Muscle of leg (tissue), 16 donors: ENCODE measurements at places on chromosomes 3 and 15. TPM values are rescaled to one million over a fixed set of nuclear protein-coding genes. Genes with fewer than 3 reads are reported as not detected.

- peak; percentile 65 for DNase-seq
- H3K4me1 ChIP-seq, result peaks cover 11% of the 10 kb centered on the region
- H3K27me3 ChIP-seq, result no peaks in the 10 kb centered on the region
- H3K4me3 ChIP-seq, result no peak overlapping the region
- no peaks in the 10 kb centered on the region for H3K36me3 ChIP-seq
These were observed 43.1 kb upstream of the SLC25A36 start for GRCh38 chr3:140898340-140899180.

- H3K27me3 ChIP-seq, result no peaks in the 10 kb centered on the region
- no peaks in the 10 kb centered on the region for H3K36me3 ChIP-seq
- no peak for DNase-seq
- no peak overlapping the region for H3K27ac ChIP-seq
- H3K4me1 ChIP-seq, result no peaks in the 10 kb centered on the region
These were observed 412.7 kb upstream of the ZNF717 start for GRCh38 chr3:76198086-76198485.

DNA sequence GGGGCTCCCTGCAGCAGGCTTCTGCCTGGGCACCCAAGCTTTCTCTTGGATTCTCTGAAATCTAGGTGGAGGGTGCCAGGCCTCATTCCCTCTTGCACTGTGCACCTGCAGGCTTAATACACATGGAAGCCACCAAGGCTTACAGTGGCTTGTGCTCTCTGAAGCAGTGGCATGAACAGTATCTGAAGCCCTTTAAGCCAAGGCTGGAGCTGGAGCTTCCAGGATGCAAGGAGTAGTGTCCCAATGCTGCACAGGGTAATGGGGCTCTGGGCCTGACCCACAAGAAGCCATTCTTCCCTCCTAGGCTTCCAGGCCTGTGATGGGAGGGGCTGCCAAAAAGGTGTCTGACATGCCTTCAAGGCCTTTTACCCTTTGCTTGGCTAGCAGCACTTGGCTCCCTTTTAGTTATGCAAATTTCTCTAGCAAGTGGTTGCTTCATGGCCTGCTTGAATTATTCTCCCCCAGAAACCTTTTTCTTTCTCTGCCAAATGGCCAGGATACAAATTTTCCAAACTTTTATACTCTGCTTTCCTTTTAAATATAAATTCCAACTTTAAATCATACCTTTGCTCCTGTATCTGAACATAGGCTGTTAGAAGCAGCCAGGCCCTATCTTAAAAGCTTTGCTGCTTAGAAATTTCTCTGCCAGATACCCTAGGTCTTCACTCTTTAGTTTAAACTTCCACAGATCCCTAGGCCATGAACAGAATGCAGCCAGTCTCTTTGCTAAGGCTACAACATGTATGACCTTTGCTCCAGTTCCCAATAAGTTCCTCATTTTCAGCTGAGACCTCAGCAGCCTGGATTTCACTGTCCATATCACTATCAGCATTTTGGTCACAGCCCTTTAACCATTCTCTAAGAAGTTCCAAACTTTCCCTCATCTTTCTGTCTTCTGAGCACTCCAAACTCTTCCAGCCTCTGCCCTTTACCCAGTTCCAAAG is 201.1 kb upstream of the LRRFIP2 start:
- H3K27me3 ChIP-seq, result no peaks in the 10 kb centered on the region
- H3K36me3 ChIP-seq, result peaks cover 8% of the 10 kb centered on the region
- no peak overlapping the region for H3K4me3 ChIP-seq
- H3K4me1 ChIP-seq, result no peaks in the 10 kb centered on the region

DNA sequence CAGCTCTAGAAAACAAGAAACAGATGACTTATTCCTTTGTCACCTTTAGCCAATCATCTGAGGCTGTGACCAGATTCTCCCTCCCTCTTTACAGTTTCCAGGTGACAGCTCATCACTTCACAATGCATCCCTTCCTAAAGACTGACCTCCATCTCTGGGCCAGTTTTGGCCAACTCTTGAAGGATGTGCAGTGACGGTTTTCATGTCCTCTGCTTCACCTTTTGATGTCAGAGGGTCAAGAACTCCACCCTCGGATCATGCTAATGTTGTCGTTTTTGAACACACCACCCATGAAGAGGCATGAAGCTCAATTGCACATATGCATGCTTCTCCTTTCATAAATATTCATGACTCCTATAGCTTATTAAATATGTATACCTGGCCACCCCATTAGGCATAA is 161.2 kb upstream of the SYNPR start:
- DNase-seq, result no peak
- H3K27me3 ChIP-seq, result no peaks in the 10 kb centered on the region
- no peaks in the 10 kb centered on the region for H3K4me1 ChIP-seq
- no peak overlapping the region for H3K4me3 ChIP-seq
- no peak overlapping the region for H3K27ac ChIP-seq

- no peaks in the 10 kb centered on the region for H3K4me1 ChIP-seq
- H3K4me3 ChIP-seq, result no peak overlapping the region
- H3K27ac ChIP-seq, result no peak overlapping the region
- H3K27me3 ChIP-seq, result no peaks in the 10 kb centered on the region
- H3K36me3 ChIP-seq, result no peaks in the 10 kb centered on the region
These were observed 16.5 kb downstream of the IMPG2 start for GRCh38 chr3:101303836-101304235.

GRCh38 chr3:45641756-45642155 is 47.2 kb downstream of the LIMD1 start:
- H3K27me3 ChIP-seq, result no peaks in the 10 kb centered on the region
- H3K4me1 ChIP-seq, result peaks cover 13% of the 10 kb centered on the region
- H3K27ac ChIP-seq, result no peak overlapping the region
- H3K4me3 ChIP-seq, result no peak overlapping the region
- peaks cover 32% of the 10 kb centered on the region for H3K36me3 ChIP-seq

DNA sequence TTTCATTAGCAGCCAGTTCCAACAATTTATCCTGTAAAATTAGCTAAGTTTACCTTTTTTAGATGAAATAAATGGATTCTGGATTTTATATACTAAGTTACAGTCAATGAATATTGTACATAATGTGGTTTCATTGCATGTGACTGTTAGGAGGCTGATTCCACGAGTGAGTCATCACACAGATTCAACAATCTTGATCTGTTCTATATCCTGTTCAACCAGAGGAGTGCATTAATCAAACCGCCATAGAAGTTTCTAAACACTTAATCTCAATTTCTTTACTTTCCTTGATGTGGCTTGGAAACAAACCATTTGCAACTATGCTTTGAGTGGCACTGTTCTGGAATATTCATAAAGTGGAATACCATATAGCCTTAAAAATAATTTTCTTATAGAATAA is 15.3 kb downstream of the DNAJC13 start:
- no peaks in the 10 kb centered on the region for H3K36me3 ChIP-seq
- no peak overlapping the region for H3K27ac ChIP-seq
- H3K27me3 ChIP-seq, result no peaks in the 10 kb centered on the region
- no peaks in the 10 kb centered on the region for H3K4me1 ChIP-seq

DNA sequence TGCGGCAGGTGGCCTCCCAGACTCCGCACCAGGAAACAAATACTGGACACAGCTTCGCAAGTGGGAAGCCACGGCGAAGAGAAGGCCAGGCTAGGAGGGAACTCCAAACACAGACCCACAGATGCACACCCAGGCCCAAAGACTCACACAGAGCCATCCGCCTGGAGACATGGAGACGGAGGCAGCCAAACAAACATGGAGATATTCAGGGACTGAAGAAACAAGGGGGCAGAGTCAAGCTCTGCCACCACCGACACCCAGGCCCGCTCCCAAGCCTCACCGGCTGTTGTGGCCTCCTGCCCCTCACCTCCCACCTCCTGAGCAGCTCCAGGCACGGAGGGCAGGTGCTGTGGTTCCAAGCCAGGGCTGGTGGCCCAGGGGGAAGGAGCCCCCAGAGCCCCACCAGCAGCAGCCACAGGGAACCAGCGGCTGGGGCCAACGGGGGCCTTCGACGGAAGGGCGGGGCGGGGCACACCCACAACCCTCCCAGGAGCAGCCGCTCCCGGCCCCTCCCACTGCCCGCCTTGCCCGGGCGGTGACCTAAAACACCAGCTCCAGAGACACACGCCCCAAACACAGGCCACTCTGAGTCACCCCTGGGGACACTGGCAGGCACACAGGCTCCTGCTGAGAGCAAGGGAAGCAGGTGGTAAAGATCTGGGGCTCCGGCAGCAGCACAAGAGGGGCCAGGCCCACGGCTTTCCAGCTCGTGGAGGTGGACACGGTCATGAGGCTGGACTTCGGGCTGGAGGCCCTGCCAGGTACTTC is 31.9 kb downstream of the TNK2 start:
- no peaks in the 10 kb centered on the region for H3K27me3 ChIP-seq
- peak overlapping the region; percentile 69 for H3K27ac ChIP-seq
- peak; percentile 41 for DNase-seq
- H3K4me1 ChIP-seq, result peaks cover 45% of the 10 kb centered on the region
- H3K36me3 ChIP-seq, result peaks cover 67% of the 10 kb centered on the region

DNA sequence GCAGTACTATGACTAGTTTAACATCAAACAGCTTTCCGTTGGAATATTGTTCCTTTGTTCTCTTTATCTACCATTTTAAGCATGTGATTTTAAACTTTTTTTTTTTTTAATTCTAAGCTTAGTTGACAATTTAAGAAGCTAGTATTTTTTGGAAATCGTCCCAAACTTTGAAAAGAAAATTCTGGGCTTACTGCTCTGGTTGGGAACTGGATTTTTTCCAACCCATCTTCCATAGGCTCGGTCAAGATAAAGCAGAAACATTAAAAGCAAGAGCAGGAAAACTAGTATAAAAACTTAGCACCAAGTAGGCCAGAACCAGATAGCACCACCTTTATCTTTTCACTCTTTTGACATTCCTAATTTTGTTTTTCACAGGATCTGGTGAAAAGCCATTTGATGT is 49.9 kb downstream of the TSC22D2 start:
- no peak for DNase-seq
- H3K27ac ChIP-seq, result no peak overlapping the region
- no peak overlapping the region for H3K4me3 ChIP-seq
- H3K36me3 ChIP-seq, result peaks cover 7% of the 10 kb centered on the region
- H3K27me3 ChIP-seq, result no peaks in the 10 kb centered on the region

DNA sequence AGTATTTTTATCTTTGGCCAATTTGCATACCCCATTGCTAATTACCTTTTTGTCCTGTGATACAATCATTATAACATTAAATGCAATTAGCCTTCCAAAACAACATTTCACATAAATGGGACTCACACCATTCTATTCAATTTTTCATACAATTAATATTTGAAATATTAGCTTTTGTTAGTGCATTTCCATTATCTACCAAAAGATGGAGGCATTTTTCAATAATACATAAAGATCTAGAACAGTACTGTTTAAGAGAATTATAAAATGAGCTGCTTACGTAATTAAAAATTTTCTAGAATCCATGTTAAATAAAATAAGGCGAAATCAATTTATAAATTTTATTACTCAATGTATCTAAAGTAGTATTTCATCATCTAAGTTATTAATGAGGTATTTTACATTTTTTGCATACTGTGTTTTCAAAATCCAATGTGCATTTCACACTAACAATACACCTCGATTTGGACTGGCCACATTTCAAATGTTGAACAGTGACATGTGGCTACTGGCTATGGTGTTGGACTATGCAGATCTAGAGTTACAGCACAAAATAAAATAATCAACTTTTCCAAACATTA is 74.3 kb downstream of the TJP1 start:
- peaks cover 3% of the 10 kb centered on the region for H3K36me3 ChIP-seq
- H3K4me3 ChIP-seq, result no peak overlapping the region
- peak; percentile 32 for DNase-seq
- no peak overlapping the region for H3K27ac ChIP-seq
- H3K4me1 ChIP-seq, result no peaks in the 10 kb centered on the region

The CCR3 gene
- total RNA-seq, result not detected
